ENCODE measurements at places on chromosomes 16 and 17.

- no peak for DNase-seq
Measured at GRCh38 chr17:69651921-69652320, 237.4 kb downstream of the MAP2K6 start.

DNA sequence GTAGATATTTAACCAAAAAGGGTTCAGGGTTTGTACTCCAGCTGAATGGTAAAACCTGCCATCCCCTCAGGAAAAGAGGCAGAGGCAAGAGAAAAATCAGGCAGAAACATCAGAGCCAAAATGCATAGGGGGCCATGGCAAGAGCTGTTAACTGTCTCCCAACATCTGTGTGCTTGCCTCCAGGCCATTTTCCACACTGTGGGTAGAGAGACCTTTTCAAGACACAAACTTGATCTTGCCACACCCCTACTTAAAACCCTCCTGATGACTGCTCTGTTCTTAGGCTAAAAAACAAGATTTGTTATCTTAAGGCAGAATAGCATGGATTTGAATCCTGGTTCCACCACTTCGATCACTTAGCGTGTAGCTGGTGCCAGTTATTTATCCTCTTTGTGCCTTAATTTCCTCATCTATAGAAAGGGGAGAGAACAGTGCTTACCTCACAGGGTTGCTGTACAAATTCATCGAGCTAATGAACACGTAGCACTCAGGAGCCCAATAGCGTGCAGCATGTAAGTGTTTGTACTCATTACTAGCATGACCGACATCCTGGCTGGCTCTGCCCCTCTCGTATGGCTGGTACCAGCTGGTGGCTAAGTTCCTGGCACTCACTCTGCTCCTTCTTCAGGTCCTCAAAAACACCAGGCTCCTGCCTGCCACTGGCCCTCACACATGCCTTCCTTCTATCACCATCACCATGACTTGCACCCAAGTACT, 25.8 kb downstream of the STAT3 start:
- DNase-seq = no peak

DNA sequence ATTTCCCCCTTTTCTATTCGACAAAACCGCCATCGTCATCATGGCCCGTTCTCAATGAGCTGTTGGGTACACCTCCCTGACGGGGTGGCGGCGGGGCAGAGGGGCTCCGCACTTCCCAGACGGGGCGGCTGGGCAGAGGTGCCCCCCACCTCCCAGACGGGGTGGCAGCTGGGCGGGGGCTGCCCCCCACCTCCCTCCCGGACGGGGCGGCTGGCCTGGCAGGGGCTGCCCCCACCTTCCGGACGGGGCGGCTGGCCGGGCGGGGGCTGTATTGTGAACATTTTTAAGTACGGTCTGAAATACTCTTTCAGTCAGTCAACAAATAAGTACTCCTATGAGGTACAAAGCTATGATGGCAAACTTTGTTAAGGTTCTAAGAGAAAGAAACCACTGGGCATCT, 222.8 kb downstream of the CNTNAP4 start:
- no peak for DNase-seq

DNA sequence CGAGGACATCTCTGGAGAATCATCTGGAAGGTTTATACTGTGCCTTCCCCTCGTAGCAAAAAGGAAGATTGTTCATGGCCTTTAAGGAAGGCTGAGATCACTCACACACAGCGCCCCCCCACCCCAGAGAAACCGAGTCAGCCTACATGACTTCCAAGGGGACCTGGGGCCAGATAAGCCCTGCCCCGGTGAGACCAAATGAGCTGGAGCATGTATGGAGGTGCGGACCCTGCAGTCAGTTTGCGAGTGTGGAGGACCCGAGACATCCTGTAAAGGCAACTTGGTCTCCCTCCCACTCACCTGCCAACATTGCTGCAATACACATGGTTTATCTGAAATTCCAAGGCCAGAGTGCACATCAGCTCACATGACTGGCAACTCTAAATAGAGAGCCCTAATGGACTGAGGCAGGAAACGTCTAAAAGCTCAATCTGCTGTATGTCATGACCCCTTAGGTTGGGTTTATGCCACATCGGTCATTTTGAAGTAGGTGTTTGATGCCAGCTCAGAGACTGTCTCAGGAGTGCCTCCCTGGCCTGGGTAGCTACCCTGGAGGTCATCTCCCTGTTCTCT, 233.6 kb downstream of the CPPED1 start:
- no peak for DNase-seq

DNA sequence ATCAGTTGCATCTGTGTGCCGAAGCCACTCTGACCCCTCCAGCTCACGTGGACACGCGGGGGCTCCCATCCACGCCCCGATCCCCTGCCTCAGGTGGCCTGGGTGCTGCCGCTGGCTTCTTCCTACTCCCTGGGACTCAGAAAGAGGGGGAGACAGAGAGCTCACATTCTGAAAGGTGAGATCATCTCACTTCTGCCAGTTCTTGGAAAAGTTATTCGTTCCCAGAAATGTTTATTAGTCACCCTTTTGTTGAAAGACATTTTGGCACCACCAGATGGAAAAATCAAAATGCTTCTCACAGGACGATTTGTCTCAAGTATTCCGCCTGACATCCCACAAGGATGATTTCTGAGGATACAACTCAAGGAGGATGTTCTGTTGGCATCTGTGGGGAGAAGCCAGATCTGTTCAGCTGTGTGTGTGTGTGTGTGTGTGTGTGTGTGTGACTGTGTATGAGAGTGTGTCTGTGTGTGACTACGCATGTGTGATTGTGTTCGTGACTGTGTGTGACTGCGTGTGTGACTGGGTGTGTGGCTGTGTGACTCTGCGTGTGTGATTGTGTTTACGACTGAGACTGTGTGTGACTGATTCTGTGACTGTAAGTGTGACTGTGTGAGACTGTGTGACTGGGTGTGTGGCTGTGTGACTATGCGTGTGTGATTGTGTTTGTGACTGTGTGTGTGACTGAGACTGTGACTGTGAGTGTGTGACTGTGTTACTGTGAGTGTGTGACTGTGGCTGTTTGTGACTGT, 207.3 kb downstream of the NTN1 start:
- DNase-seq = no peak

DNA sequence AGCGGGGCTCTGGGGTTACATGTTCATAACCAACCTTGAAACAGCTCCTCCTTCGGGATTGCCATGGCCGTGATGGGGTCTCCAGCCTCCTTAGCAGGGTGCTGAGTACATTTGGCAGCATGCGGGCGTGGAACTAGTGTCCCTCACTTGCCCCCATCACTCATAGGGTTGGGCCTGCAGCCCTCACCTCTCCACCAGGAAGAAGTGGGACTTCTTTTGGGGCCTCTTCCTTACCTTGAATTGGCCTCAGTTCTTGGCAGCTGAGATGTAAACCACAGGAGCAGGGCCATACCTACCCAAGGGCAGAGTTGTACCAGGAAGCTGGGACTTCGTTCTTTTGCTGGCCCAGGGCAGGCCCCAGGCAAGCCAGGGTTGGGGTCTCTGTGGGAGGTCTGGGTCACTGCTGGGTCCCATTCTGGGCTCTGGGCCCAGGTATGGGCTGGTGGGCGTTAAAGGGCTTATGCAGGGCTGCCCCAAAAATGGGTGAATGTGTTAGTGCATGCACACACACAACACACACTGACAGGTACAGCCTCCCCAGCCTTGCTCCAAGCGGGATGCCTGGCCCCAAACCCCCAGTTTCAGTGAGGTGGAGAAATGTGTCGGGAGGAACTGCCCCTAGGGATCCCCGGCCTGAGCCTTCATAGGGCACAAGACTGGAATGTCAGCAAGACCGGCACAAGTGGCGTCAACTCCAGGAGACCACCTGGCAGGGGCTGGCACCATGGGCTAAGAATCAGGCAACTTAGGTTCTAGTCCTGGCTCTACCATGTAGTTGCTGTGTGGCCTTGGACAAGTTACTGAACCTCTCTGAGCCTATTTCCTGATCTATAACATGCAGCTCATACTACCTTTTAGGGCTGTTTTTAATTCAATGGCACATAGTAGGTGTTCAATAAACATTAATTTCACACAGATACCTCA, 3.9 kb upstream of the KRT15 start:
- DNase-seq = no peak

- no peak for DNase-seq
Measured at GRCh38 chr17:44071772-44072171, 1.2 kb downstream of the G6PC3 start.

DNA sequence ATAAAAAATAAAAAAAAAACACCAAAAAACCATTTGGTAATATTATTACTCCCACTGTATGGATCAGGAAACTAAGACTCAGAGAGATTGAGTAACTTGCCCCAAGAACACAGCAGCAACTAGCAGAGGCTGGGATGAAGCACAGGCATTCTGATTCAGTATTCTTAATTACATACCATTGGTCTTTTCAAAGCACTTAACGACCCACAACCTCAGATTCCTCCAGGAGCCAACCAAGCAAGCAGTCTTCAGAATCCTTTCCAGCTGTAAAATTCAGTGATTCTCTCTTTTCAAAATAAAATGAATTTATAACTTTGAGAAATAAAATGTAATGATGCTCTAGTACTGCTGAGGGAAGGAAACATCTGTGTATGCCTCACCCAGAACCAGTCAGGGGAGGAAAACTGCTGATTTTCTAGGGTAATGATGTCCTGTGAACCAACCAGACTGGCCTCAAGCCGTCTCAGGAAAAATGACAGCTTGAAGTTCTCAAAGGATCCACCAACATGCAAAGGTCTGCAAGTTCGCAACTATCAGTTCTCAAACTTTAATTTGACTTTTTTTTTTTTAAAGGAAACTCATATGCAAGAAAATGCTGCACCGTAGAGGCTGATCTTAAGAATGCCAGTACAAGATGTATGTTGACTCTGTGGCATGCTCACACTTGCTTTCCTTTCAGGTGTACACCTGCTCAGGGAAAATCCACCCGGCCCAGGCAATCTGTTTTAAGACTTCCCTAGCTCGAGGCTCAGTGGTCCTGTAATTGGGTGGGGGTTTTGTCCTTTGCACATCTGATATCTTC, 9.0 kb downstream of the CUEDC1 start:
- DNase-seq = no peak

DNA sequence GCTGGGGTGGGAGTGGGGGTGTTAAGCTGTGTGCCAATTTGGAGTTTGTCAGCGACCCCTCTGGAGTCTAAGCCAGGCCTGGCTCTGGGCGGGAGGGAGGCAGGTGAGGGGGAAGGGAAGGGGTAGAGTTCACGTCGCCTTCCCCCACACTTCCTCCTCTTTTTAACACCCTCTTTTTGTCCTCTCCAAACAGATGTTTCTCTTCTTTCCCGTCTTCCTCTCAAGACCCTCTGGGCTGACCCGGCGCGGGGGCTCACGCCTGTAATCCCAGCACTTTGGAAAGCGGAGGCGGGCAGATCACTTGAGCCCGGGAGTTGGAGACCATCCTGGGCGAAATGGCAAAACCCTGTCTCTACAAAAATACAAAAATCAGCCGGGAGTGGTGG, 3.3 kb downstream of the HOXB1 start:
- no peak for DNase-seq

DNA sequence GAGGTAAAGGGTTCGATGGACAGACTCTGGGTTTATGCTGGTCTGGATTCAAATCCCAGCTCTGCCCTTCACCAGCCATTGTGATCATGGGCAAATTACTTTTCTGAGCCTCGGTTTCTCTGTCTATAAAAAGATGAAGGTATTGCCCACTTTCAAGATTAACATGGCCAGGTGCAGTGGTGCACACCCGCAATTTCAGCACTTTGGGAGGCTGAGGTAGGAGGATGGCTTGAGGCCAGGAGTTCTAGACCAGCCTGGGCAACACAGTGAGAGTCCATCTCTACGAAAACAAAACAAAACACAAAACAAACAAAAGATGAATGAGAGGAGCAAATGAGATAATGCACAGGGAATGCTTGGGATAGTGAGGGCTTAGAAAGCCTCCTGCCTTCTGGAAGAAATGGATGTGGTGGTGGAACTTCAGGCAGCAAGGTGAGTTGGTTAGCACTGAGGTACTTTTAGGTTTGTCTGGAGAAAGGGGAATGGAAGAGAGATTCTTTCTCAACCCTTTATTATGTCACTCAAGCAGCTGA, 8.5 kb downstream of the ADGRG3 start:
- DNase-seq = no peak
